NCI-H2171 (cell line): ENCODE measurements at places on chromosomes 1 and 21.

DNA sequence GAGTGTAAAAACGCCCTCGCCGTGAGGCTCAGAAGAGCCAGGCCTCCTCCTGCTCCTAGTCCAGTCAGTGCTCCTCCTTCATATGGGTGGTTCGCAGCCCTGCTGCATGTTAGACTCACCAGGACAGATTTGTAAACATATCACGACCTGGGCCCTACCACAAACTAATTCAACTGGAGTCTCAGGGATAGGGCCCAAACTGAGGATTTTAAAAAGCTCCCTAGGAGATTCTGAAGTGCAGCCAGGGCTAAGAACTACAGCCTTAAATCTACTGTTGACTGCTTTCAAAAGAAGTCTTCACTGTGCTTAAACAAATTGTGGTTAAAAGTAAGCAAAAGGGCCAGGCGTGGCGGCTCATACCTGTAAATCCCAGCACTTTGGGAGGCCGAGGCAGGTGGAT is 57.0 kb downstream of the CAMTA1 start:
- DNase-seq, result no peak

DNA sequence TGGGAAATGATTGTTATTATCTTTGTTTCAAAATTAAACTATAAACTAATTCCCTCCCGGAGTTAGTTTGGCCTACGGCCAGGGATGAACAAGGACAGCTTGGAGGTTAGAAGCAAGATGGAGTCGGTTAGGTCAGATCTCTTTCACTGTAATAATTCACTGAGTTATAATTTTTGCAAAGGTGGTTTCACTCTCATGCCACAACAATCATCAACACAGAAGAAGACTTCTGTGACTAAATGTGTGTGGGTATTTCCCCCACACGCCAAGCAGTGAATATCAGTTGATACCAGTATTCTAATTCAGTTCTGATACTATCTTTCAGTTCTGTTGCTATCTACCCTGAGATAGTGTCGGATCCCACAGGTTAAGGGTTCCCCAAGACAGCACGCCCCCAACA is 215.1 kb downstream of the S1PR1 start:
- DNase-seq, result no peak

DNA sequence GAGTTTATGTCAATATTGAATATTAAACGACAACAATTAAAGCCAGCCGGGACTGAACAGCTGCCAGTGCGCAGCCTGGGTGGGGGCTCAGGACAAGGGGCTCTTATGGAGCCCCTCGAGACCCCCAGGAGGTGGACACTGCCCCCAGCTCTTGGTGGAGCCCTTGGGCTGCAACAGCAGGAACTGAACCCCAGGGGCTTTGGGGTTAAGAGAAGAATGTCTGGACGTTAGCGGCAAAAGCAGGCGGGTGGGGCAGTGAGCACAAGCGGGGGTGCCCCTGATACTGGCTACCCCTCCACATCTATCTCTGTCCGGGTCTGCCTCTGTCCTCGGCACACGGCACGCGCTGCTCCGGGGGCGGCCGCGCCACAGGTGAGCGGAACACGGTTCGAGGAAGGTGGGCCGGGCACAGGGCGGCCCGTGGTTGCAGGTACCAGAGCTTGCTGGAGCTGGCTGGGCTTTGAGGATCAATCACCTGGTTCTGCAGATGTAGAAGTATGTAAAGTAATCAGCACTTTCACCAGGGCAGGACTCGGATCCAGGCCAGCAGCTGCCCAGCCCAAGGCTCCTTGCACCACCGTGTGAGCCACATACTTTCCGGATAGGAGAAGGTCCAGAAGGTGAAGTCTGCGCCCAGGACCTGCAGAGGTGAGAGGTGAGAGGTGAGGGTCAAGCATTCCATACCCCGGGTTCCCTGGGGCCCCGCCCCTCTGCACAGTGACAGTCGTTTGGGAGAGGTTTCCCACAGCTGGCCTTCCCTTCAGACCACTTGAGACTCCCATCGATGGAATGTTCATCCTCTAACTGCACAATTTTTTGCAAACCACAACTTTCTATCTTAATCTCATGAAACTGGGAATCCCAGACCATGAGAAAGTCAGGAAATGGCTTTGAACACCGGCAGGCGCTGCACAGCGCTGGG is 12.4 kb upstream of the POFUT2 start:
- DNase-seq, result no peak

DNA sequence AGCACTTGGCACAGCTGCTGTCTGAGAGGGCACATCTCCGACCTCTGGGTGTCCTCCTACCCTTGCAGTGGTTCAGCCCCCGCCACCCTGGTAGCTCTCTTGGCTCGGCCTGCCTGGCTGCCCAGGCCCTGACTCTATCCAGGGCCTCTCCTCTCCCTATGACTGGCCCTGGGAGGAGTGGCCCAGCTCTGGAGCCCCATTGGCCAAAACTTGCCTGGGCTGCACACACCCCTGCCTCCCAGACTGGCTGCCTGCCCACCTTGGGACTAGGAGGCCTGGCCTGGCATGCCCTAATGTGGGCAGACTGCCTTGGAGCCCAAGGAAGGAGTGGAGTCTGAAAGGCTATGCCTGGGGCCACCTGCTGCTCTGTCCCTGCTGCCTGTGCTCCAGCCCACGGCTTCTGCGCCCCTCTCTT is 33.6 kb downstream of the ACOT11 start:
- DNase-seq, result peak; percentile 22

GRCh38 chr1:26831546-26832248 is 5.2 kb downstream of the ZDHHC18 start:
- DNase-seq, result no peak

GRCh38 chr1:27872802-27873551 is 633 bp downstream of the THEMIS2 start:
- no peak for DNase-seq

DNA sequence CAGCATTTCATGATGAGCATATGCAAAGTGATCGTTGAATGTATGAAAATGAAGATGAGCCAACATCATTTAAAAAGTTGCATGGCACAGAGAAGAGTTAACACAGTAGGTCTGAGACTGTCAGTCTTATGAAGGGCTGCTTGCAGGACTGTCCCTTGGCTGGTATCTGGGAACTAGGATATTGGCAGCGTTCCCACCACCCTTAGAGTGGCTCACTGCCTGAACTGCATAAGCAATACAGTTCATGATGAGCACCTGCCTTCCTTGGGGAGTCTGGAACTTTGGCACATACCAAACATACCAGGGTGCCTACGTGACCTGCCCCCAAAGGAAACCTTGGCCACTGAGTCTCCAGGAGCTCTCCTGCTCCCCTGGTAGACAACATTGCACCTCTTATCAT is 161.8 kb downstream of the DSCAM start:
- DNase-seq, result no peak

DNA sequence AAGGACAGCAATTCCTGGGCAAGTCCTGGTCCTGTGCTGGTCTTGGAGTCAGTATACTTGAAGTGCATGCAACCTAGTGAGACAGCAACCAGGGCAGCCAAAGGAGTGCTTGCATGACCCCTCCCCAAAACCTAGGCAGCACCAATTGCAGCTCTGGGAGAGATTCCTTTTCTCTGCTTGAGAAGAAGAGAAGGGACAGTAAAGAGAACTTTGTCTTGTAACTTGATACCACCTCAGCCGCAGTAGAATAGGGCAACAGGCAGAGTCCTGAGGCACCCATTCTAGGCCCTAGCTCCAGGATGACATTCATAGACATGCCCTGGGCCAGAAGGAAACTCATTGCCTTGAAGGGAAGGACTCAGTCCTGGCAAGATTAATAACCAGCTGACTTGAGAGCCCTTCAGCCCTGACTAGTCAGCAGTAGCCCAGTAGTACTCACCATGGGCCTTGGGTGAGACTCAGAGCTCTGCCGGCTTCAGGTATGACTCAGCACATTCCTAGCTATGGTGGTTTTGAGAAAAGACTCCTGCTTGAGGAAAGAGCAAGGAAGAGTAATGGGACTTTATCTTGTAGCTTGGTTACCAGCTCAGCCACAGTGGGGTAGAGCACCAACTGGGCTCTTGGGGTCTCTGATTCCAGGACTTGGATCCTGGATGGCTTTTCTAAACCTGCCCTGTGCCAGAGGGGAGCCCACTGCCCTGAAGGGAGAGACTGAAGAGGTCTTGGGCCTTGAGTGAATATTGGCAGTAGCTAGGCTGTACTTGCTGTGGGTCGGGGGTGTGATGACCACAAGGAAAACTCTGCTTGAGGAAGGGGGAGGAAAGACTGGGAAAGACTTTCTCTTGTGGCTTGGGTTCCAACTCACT is 51.7 kb upstream of the ACADM start:
- DNase-seq, result no peak

- no peak for DNase-seq
Observed at GRCh38 chr1:223776075-223776814, 63.9 kb downstream of the CAPN2 start.

GRCh38 chr1:194515916-194516315 is 1329.5 kb upstream of the B3GALT2 start:
- DNase-seq, result no peak

DNA sequence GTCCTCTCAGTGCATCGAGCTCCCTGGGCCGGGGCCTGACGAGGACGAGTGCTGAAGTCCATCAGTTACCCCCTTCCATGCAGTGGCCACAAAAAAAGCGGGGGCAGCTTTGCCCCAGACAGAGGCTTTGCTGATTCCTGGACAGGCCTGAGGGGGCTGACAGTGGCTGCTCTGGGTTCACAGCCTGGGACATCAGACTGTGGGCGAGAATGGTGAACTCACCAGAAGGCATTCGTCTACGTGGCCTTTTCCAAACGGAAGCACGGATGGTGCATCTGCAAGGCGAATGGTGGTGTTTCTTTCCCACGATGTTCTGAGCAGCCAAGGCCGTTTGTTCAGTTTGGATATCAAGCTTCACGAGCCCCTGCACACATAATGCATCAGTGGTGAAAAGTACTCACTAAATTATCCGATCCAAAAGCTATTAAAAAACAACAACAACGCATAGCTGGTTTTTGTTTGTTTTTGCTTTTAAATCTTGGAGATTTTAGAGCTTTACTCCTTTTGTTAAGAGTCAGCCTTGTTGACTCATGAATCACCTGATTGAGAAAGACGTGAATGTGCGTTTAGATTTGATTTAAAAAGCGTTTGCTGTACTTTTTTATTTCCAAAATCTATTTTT is 6.3 kb upstream of the ZBTB21 start:
- no peak for DNase-seq

- DNase-seq, result no peak
Observed at GRCh38 chr1:81587426-81587825, 213.3 kb upstream of the ADGRL2 start.

GRCh38 chr1:51690285-51690961 is 73.5 kb downstream of the OSBPL9 start:
- DNase-seq, result no peak

DNA sequence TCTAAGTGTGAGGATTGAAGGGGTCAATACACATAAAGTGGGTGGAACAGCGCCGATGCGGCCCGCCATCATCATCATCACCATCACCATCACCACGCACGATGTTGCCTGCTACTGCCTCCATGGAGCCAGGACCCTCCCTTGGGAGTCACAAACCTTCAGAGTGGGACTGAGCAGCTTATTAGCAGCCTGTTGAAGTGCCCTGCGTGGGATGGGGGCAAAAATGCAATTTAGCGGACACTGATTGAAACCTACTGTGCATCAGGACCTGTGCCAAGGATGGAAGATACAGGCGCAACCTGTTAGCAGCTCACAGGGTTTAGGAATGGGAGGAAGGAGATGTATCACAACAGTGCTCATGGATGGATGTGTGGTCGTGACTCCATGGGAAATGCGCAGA is 26.7 kb downstream of the STPG1 start:
- DNase-seq, result no peak

GRCh38 chr1:59718989-59719360 is 95.8 kb upstream of the HOOK1 start:
- no peak for DNase-seq

GRCh38 chr1:209154912-209155311 is 428.6 kb upstream of the CAMK1G start:
- no peak for DNase-seq

DNA sequence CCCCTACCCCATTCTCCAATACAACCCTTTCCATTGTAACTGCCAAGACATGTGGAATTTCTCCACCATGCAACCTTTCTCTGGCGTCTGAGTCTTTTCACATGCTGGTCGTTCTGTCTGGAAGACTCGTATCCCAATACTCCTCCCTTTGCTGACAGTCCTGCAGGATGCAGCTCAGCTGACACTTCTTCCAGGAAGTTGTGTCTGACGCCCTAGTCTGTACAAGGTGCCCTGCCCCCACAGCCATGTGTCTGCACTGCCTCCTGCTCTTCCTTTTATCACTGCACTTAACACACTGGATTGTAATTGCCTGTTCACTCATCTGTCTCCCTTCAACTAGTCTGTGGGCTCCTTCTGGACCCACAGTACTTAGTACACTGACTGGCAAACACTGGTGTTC is 188.0 kb downstream of the LMX1A start:
- DNase-seq, result no peak

DNA sequence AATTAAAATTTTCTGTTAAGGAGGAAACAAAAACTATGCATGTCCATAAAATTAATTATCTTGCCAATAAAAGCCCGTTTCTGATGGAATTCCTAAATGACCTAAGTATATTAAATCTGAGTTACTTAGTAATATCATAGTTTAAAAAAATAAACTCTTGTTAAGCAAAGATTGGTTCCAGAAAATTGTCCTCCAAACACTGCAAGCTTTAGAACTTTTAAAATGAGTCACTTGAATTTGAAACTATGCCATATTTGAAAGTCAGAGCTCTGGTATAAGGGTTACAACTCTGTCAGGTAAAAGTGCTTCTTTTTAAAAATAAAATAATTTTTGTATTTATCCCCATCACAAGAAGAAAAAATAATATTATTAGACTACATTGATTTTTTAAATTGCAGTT is 409.5 kb downstream of the PLPP3 start:
- no peak for DNase-seq

- no peak for DNase-seq
Observed at GRCh38 chr1:19656134-19656779, 8.4 kb upstream of the HTR6 start.

DNA sequence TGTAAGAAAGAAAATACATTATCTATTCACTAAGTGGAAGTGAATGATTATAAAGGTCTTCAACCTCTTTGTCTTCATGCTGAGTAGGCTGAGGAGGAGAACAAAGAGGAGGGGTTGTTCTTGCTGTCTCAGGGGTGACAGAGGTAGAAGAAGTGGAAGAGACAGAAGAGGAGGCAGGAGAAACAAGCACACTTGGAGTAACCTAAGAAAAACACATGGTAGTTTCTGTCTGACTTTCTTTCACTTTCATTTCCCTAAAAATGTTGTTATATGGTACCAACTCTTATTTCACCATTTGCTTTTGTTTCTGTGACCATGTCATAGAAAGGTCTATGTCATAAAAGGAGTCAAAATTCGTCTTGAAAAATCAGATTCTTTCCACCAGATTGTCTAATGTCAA is 696.6 kb upstream of the BRINP3 start:
- DNase-seq, result no peak

DNA sequence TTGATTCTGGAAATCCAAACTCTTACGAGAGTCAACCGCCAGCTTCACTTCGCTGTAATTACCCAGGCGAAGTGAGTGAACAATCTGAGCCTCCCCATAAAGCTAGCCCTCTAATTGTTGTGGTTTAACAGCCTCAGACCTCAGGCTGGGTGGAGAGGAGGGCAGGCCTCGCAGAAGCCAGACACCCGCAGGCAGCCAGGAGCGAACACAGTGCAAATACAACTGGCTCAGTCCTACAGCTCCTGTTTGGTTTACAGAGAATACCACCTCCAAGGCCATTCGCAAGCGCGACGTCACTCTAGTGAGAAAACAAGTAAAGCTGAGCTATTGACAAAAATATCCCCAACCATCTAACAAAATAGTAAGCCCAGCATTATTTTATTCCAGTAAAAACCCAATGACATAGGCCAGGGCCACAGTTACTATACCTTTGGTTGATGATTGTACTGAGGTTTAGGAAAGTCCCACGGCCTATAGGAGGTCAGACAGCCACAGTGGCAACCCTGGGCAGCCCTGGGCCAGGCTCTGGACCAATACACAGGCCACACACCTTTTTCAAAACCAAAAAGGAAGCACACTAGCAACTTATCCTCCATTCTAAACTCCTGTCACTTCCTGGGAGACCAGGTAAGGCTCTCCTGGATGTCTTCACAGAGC is 163.3 kb downstream of the ETS2 start:
- DNase-seq, result no peak
